ENCODE measurements at places on chromosomes 7 and 10.

GRCh38 chr7:70419526-70420380, 712.2 kb upstream of the GALNT17 start:
- no peak for DNase-seq

DNA sequence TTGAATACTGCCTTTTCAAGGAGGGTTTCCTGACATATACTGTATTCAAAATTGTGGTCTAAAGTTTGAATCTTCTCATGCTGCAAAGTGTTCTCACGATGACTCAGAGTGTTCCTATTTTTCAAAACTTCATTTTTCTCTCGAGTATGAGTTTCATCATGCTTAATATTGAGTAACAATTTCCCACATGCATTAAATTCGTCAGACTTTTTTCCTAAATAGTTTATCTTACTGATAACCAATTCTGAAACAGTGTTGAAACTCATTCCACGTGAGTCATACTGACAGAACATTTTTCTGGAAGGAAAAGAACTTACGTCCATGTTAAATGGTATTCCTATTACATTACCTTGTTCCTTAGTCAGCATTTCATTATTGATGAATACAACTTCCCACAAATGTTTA, 44.1 kb downstream of the ZNF33B start:
- DNase-seq: peak; percentile 73

- no peak for DNase-seq
Observed at GRCh38 chr10:73875139-73875475, 752 bp upstream of the CAMK2G start.

- DNase-seq: no peak
Observed at GRCh38 chr10:95501203-95502094, 59.7 kb downstream of the SORBS1 start.

- DNase-seq: no peak
Observed at GRCh38 chr10:86956848-86957448, 467 bp downstream of the MMRN2 start.

- DNase-seq: no peak
Observed at GRCh38 chr7:18940593-18941134, 176.8 kb downstream of the TWIST1 start.

DNA sequence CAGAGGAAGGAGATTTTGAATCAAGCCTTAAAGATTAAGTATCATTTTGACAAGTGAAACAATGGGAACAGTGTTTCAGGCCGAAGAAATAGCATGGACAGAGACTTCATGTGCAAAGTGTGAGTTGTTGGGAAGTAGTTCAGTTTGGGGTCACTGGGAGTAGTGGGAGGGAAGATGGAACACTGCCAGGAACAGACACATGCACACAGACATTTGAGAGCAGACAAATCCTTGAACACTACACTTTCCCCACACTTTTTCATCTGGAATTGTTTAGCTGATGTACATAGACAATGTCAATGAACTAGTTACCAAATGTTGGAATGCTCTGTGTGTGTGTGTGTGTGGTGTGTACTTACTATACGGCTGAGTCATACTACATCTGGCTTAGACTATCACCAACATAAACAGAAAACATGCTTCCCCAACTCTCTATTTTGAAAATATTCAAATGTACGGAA, 52.4 kb upstream of the LRRC17 start:
- peak; percentile 99 for DNase-seq

- peak; percentile 71 for DNase-seq
Observed at GRCh38 chr7:44921607-44922350, 36.4 kb upstream of the PURB start.

GRCh38 chr10:132133005-132133404, 53.7 kb upstream of the DPYSL4 start:
- no peak for DNase-seq

DNA sequence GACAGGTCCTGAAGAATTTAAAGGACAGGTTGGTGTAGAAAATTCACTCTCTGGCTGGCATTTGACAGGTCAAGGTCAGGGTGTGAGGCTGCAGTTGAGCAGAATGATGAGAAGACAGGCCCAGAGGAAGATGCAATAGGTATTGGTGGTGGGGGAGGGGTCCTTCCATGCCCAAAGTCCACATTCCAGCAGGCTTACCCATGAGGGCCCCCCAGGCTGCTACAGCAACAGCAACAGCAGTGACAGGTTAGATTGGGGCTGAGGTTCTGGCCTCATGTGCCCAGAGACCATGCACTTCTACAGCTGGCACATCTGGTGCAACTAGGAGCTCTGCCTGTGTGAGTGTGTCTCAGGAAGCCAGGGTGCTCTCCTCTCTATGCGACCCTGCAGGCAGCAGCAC, 223.5 kb upstream of the GHITM start:
- no peak for DNase-seq

DNA sequence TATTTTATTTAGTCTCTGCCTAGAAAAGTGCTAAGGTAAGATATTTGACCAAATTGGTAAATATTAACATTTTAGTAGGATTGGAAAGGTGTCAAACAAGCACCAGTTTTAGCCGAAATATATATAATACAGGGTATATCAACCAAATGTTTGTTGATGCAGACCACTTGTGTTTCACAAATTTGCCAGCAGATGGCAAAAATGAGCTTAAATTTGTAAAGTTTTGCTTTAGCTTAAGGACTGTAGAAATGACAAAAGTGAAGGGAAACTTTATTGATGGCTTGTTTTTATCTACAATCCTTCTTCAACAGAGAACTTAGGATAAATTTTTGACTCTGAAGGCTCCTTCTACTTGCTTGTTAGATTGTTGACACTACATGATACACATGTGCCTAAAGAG, 4.8 kb upstream of the POLR1F start:
- peak; percentile 57 for DNase-seq

DNA sequence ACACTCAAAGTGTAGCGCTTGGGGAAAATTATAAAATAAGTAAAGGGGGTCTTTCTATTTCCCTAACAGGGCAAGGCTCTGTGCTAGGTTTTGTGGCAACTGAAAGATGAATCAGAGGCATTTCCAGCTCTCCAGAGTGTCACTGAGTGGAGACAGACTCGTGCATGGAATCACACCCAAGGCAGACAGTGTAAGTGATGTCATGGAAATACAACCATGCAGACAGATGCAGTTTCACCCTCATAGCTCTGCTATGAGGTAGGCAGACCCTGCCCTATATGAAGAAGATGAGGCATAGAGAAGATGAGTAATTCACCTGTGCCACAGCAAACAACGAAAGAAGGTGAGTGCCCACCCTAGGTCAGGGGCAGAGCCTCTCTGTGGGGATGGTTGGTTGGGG, 57.2 kb upstream of the PITRM1 start:
- peak; percentile 60 for DNase-seq

- DNase-seq: peak; percentile 53
Observed at GRCh38 chr7:24728503-24729364, 28.5 kb downstream of the GSDME start.

GRCh38 chr7:94288096-94288495, 106.6 kb upstream of the COL1A2 start:
- no peak for DNase-seq

- no peak for DNase-seq
Observed at GRCh38 chr10:93315246-93315645, 166.9 kb downstream of the MYOF start.

- peak; percentile 95 for DNase-seq
Observed at GRCh38 chr7:77331938-77332695, 84.0 kb downstream of the GSAP start.

DNA sequence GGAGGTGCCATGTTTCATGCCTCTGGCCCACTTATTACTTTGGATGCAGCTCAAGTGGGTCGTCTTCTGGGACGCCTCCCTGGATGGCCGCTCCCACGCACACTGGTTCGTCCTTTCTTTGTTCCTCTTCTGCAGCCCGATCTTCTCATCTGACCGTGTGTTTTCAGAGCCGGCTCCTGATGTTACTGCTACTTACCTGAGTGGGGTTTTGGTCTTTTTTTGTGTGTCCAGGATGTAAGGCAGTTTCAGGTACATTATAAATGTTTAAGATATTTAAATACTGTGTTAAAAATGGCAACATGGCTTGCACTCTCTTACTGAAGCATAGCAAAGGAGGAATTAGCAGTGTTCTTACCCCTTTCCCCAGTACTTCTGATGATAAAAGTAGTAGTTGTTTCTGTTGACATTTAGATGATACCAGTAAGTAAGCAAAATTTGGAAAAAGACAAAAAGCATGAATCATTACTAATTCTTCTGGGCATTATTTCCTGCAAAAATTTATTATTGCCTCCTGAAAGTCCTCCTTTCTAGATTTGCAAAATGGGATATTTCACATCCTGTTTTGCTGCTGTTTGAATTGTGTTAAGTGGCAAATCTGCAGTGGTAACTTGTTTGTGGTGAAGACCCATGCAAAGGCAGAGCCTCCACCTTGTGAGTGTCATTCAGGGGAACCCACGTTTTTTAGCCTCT, 59.4 kb downstream of the SHH start:
- no peak for DNase-seq

DNA sequence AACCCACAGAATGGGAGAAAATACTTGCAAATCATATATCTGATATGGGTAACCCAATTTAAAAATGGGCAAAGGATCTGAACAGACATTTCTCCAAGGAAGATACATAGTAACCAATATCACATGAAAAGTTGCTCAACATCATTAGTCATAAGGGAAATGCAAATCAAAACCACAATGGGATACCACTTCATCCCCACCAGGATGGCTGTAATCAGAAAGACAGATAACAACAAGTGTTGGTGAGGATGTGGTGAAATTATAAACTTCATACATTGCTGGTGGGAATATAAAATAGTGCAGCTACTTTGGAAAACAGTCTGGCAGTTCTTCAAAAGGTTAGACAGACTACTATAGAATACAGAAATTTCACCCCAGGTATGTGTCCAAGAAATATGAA, 19.3 kb downstream of the AOC1 start:
- peak; percentile 54 for DNase-seq

- DNase-seq: no peak
Observed at GRCh38 chr10:132058111-132058745, 7.5 kb upstream of the JAKMIP3 start.

- DNase-seq: no peak
Observed at GRCh38 chr10:4918236-4918635, 45.0 kb upstream of the AKR1C1 start.

GRCh38 chr10:23441251-23441650, 2.4 kb downstream of the OTUD1 start:
- DNase-seq: peak; percentile 22

GRCh38 chr7:105322655-105323277, 66.0 kb downstream of the SRPK2 start:
- DNase-seq: no peak

- peak; percentile 36 for DNase-seq
Observed at GRCh38 chr10:22010973-22011408, 7.5 kb upstream of the DNAJC1 start.

- DNase-seq: peak; percentile 45
Observed at GRCh38 chr7:116500078-116500853, 728 bp downstream of the CAV2 start.

GRCh38 chr7:29189743-29190201, 4.8 kb upstream of the CHN2 start:
- DNase-seq: peak; percentile 25

- DNase-seq: no peak
Observed at GRCh38 chr10:113979409-113979808, 64.3 kb upstream of the ADRB1 start.

DNA sequence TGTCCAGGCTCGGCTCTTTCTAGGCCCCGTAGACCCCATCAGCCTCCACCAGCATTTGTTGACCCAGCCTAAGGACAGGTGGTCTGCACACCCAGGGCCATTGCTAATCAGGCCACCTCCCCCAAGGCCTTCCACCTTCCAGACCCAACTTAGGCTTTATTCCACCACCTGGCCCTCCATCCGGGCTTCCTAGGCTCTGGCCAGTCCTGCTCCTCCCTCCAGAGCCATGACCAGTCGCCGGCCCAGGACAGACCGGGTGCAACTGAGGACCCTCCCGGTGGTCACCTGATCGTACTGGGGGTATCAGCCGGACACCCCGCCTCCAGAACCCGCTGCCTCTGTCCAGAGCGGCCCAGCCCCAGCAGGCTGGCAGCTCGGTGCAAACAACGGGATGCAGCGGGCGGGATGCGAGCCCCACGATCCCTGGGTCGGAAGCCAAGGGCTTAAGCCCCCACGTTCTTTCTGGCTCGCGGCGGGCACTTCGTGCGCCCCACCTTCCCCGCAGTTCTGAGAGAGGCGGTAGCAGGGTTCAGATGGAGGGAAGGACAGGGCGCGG, 545 bp downstream of the NACAD start:
- DNase-seq: no peak

GRCh38 chr7:93836116-93836515, 54.4 kb downstream of the TFPI2 start:
- DNase-seq: peak; percentile 26

DNA sequence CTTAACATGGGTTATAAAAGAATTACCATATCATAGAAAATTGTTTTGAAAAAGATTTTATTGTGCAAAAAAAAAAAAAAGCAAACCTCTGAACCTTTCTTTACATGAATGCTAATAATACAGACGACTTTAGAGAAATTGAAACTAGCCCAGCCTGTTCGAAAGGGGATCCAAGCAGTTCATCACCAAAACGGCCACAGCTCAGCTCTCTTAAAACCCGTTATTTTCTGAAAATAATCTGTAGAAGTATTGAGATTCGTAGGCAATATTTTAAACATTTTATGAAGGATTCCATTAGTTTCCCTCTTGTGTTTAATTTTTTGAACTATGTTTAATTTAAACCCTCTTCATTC, 9.9 kb upstream of the GSAP start:
- no peak for DNase-seq

Measured in fibroblast of mammary gland (primary cell).